ENCODE measurements at places on chromosomes 3 and 15. TPM values are rescaled to one million over a fixed set of nuclear protein-coding genes. Genes with fewer than 3 reads are reported as not detected.

The DPPA2 gene
- not detected for polyA plus RNA-seq

GRCh38 chr3:191761906-191762305, 300.9 kb downstream of the PYDC2 start:
- no peak for DNase-seq

The SLC2A2 gene
- polyA plus RNA-seq = not detected

The SIN3A gene
- 33.0 TPM for polyA plus RNA-seq

The TMEM40 gene
- 124 TPM for polyA plus RNA-seq

The RRP9 gene
- polyA plus RNA-seq = 42.5 TPM

The AZI2 gene
- 54.8 TPM for polyA plus RNA-seq

DNA sequence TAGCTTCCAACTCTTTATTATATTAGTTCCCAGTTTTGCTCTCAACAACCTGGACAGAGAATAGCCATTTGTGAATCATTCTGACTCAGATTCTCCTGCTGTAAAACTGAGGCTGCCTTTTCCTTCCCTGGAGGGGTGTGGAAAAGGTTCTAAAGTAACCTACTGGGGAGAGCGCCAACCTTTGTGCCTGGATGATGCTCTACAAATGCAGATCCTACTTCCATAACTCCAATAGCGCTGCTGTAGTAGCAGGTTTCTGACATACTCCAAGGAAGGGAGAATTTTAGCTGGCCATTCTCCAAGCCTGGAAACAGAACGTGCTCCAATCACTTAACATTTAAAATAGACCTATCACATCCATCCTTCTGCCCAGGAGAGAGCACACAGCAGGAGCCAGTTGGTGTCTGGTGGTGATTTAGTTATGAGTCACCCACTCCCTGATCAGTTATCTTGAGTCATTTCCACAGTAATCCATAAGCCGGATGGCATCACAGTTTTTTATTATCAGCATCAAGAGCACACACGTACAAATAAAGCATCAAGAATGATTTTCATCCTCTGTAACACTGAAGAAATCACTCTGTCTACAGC, 38.3 kb downstream of the MYH15 start:
- DNase-seq = peak; percentile 93

- DNase-seq = peak; percentile 46
Measured at GRCh38 chr15:77506311-77507142, 85.8 kb downstream of the HMG20A start.

GRCh38 chr15:56719021-56719612, 14.2 kb downstream of the ZNF280D start:
- DNase-seq = no peak

DNA sequence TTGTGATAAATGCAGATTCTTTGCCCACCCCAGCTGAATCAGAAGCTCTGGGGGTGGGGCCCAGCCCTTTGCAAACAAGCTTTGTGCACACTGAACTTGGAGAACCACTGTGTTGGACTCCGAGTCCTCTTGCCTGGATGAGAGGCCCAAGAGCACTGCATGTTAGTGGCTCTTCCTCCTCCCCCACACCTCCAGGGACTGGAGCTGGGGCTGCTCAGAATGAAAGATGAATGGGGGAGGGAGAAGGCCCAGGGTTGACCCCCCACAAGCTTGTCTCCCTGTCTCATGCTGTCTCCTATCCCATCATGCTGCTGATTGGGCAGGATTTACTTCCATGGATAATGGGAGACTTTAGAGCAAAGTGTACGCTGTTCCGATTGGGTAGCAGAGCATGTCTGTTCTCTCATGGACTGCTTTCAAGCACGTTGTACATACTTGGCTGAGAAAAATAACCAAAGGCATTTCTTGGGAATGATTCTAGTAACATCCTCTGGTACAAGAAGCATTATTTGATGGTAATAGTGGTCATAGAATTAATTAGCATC, 99.6 kb downstream of the PGPEP1L start:
- DNase-seq = no peak

- DNase-seq = no peak
Measured at GRCh38 chr3:129233538-129233937, 15.9 kb upstream of the COPG1 start.

The GOLGA8S gene
- not detected for polyA plus RNA-seq

GRCh38 chr3:188298585-188298984, 144.6 kb downstream of the LPP start:
- no peak for DNase-seq

The ASB7 gene
- polyA plus RNA-seq = 10.0 TPM

The PPP1R14D gene
- not detected for polyA plus RNA-seq

The THUMPD3 gene
- polyA plus RNA-seq = 28.4 TPM

GRCh38 chr3:95629802-95630201, 1184.6 kb upstream of the EPHA6 start:
- no peak for DNase-seq

The LRTM1 gene
- not detected for polyA plus RNA-seq

DNA sequence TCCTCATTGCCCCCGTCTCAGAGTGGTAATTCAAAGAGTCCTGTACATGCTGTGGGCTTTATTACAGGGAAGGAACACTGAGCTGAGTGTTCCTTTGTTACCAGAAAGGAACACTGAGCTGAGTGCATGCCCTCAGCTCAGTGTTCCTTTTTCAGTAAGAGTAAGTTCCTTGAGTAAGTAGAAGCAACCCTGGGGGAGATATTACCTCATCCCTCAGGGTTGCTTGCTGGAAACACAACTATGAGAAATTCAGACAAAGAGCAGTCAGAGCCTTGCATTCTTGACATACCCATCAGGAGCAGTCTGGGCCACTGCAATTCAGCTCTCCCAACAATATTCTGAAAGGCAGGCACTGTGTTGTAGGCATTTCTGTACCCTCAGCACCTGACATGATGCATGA, 17.0 kb downstream of the CHRM5 start:
- DNase-seq = peak; percentile 63

- no peak for DNase-seq
Measured at GRCh38 chr3:147415286-147415685, 6.1 kb downstream of the ZIC1 start.

DNA sequence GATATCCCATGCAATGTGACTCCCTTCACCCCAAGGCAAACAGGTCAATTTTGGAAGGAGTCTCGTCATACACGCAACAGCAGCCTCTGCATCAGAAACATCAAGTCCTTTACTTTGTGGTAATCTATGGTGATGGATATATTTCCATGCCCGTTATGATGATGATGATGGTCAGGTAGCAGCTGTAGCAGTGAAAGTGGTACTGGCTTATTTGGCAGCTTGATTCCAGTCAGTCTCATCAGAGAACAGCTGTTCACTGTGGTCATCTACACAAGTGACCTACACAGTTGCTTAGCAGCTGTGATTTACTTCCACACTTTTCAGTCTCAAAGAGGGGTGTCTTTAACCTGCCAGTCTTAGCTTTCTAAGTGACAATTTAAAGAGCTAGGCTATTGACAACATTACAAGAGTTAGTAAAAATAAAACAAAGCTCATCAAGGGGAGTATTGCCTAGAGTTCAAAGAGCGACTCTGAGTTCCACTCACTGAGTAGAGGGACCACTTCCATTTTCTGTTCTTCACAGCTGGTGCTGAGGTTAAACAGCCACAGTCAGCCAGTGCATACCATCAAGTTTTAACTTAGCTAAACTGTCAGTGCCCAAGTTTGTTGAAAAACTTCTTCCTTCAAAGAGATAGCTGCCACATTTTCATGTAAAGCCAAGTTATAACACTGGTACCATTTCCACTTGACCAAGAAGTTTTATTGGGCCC, 587.4 kb upstream of the KCNMB2 start:
- no peak for DNase-seq

- peak; percentile 74 for DNase-seq
Measured at GRCh38 chr3:172355836-172356235, 92.4 kb downstream of the GHSR start.

The LMAN1L gene
- polyA plus RNA-seq = not detected

The KNG1 gene
- not detected for polyA plus RNA-seq

DNA sequence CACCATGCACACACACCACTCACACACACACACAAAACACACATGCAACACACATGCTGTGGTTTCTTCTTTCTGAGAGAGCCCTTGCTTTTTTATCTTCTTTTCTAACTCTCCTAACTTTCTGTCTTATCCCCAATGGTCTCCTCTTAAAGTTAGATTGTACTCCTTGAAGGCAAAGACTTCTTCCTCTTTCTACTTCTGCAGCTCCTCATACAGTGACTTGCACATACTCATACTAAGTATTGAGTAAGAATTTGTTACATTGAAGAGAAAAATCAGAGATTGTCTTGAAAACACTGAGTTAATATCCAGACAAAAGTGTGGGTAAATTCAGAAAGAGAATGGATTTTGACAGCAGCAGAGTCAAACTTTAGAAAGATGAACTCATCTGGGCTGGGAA, 64.4 kb downstream of the GTPBP8 start:
- no peak for DNase-seq

The ARHGEF26 gene
- polyA plus RNA-seq = 1.2 TPM

DNA sequence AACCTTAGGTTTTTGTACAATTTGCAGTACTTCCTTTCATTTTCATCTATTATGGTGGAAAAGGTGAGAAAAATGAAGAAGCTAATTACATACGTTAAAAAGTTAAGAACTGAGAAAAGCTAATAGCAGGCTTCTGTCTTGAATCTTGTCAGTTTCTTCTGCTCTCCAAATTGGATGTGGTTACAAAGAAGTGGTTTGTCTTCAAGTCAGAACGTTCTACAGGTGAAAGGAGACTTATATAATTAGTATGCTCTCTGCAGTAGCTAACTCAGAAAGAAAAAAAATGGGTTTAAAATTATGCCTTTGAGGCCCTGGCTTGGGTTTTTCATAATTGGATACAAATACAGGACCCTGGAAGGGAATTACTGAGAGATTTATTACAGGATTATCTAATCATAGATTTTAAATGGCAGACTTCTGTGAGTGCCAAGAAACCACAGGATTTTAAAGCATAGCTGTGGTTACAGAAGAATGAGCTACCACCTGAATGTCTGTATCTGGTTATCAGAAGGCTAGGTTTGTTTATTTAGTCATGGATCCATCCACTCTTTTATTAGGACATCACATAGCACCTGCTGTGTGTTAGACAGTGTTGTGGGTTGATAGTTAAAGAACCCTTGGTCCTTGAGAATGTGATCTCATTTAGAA, 528.1 kb upstream of the MCTP2 start:
- peak; percentile 46 for DNase-seq

GRCh38 chr3:9201955-9202354, 47.5 kb downstream of the SRGAP3 start:
- no peak for DNase-seq

- DNase-seq = no peak
Measured at GRCh38 chr3:151772825-151773480, 39.2 kb downstream of the AADACL2 start.

GRCh38 chr15:73691396-73691795, 7.2 kb downstream of the CD276 start:
- DNase-seq = peak; percentile 80

GRCh38 chr15:85770096-85771041, 24.4 kb downstream of the KLHL25 start:
- no peak for DNase-seq

The TMEM115 gene
- 33.2 TPM for polyA plus RNA-seq

The SLC22A13 gene
- 0.14 TPM for polyA plus RNA-seq

GRCh38 chr3:169327546-169328356, 335.8 kb downstream of the MECOM start:
- DNase-seq = no peak

DNA sequence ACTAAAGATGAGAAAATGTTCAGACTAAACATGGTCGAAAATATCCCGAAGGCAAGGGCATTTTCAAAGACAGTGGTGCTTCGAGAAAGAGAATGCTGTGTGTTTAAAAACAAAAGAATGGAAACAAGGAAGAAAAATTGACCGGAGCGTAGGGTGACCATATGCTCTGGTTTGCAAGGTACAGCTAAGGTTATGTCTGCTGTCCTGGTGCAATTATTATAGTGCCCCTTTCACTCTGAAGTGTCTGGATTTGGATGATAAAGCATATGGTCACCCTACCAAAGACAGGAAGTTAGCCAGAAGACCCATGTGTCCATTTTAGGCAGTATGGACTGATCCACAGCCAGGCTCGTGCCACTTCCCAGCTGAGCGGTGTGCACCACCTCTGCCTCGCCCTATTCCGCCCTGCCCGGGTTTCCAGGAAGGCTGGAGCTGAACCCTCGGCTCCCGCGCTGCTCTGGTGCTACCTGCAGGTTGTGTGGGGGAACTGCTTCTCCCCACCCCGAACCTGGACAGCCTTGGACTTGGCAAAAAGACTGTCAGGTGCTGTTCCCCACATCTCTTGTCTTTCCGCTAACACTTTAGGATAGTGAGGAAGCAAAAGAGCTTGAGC, 25.2 kb downstream of the GOLGA6D start:
- DNase-seq = peak; percentile 57

DNA sequence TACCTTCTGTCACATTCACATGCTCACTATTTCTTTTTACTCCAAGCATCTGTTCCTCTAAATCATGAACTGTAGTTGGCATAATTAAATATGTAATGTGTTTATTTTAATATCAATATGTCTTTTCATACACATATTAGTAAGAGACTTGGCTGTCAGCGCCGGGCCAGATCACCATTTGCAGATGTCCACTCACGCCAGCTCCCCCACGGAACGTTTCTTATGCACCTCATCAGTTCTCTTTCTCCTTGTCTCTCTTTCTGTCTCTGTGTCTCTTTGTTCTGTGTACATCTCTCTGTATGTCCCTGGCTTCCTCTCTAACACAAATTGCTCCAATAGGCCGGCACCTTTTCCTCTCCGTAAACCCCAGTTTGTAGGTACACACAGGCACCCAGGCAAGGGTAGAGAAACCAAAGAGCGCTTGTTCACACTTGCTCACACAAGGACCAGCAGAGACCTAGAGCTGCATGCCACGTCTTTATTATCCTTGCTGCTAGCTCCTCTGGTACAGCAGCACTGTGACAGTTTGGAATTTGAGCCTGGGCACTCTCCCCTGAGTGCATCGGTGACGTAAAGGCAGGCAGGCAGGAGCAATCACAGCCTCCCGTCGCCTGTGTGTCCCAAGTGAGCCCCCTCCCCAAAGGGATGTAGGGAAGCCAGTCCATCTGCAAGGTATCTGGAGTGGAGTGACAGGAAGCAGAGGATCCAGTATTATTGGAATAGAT, 40.4 kb downstream of the CACNA1D start:
- DNase-seq = no peak

The NCEH1 gene
- 22.7 TPM for polyA plus RNA-seq

GRCh38 chr3:145704020-145704419, 457.0 kb downstream of the PLOD2 start:
- no peak for DNase-seq

The PROS1 gene
- polyA plus RNA-seq = 6.2 TPM

GRCh38 chr3:71907996-71908395, 123.0 kb upstream of the PROK2 start:
- no peak for DNase-seq

GRCh38 chr3:160486459-160486869, 36.9 kb upstream of the TRIM59 start:
- no peak for DNase-seq

GRCh38 chr3:20752416-20752815, 566.4 kb upstream of the SGO1 start:
- DNase-seq = no peak

GRCh38 chr3:43729707-43730414, 39.1 kb downstream of the ABHD5 start:
- no peak for DNase-seq

The PRTG gene
- polyA plus RNA-seq = 0.01 TPM

The CCDC39 gene
- not detected for polyA plus RNA-seq

DNA sequence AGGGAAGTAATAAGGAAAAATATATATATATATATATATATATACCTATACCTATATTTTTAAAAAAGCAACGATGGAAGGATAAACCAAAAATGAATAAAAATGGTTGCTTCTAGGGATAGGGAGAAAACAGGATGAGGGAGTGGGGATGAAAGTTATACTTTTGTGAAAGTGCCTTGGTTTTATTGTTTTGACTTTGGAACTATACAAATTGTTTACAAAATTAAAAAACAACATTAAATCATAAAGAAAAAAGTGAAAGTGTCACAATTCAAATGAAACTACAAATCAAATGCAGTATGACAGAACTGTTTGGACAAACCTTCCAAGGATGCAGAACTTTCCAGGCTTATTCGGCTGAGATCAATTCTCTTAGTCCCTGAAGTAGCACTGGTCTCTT, 54.4 kb downstream of the SLC24A1 start:
- DNase-seq = no peak

All from mammary epithelial cell (primary cell).